ENCODE measurements at places on chromosomes 2 and 18.

DNA sequence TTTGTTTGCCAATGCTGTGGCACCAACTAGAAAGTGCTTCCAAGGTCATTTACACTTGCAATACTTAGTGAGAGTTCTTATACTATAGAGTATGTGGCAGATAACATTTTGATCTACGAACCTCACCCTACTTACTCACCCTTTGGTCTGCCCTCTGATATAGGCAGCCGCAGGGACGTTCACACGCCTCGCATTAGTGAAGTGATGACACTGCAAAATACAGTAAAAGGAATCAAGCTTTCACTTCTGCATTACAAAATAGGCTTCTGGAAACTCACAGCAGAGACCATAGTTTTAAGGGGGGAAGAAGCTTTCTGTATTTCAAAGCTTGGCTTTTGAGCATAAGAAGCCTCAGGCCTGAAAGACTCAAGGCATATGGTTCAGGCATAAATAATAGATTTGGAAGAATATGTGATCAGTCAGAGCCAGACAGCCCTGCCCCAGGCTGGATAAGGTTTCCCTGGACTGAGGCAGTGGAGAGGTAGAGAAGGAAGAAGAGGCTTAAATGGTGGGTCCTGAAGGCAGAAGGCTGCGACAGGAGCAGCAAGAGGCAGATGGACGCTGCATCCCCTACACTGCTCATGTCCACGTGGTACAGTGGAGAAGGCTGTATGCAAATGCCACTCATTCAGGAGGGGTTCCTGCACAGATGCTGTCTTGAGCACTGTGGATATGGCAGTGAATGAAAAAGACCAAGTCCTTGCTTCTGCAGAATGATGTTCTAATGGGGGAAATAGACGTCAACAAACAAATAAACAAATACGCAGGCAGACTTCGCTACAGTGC is 63.1 kb downstream of the FECH start:
- DNase-seq, result no peak

DNA sequence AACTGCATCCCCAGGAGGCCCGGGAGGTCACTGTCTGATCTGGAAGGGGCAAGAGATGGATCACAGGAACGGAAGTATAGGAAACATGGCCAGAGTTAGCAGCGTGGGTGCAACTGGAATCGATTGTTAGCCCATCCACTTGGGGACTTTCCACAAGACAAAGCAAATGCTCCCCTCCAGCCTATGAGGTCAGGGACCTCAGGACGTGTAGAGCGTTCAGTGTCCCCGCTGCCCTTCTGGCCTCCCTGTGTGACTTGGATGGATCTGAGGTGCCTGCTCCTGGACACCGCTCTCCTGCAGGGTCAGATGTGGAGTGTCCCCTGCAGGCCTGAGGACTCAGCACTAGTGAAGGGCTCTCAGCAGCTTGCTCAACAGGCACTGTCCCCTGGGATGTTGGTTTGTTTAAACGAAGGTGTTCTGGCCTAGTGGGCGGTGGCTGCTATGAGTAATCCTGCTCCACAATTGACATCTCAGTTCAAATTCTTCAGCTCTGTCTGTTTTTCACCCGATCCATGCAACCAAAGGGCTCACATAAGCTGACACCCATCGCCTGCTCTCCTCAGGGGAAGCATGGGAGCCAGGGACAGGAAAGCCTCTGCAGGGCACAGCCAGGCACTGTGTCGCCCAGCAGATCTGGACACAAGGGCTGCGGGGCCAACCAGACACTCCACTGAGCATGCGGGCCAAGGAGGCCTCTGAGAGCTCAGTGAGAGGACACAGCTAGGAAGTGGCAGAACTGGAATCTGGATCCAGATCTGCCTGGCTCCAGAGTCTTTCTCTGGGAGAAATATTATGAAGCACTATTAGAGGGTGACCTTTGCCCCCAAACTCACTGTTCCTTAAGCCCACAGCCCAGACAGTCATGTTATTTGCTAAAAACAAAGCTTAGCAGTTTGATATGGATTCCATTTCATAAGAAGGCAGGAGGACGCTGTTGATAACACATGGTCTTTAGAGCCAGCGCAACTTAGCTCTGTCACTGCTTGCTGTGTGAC is 78.5 kb downstream of the RHOB start:
- DNase-seq, result no peak

GRCh38 chr18:59041819-59042815 is 97.6 kb upstream of the SEC11C start:
- DNase-seq, result no peak

DNA sequence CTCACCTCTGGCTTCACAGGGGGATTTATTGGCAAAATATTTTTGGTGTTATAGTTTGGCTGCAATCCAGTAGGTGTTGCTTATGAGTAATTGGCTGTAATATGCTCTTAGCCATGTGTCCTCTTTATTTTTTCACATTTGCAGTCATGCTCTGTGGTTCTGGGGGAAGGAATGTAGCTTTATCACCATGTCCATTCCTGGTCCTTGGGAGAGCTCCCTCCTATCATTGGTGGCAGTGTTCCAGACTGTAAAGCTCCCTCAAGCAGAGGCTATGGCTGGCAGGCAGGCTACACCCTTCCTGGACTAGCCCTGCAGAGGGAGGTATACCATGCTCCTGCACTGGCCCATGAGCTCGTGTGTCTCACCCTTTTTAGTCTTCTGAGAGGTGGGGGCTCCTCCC is 120.0 kb upstream of the FSIP2 start:
- no peak for DNase-seq

DNA sequence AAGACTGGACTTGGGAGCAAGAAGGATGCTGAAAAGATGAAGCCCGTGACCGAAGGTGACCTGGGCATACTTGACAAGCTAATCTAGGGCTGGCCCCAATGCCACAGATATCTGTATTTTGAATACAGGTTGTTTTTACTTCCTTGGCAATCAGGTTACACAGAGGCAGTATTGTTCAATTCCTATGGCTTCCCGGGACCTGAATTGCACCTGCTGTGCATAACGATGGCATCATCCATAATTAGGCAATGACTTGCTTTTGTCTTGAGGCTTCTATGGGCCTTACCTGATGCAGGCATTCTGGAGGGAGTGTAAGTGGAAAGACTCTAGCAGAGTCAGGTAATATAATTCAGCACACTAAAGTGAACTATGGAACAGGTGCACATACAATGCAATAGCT is 60.6 kb upstream of the CUL3 start:
- no peak for DNase-seq

GRCh38 chr18:32530947-32531651 is 60.4 kb upstream of the GAREM1 start:
- no peak for DNase-seq

DNA sequence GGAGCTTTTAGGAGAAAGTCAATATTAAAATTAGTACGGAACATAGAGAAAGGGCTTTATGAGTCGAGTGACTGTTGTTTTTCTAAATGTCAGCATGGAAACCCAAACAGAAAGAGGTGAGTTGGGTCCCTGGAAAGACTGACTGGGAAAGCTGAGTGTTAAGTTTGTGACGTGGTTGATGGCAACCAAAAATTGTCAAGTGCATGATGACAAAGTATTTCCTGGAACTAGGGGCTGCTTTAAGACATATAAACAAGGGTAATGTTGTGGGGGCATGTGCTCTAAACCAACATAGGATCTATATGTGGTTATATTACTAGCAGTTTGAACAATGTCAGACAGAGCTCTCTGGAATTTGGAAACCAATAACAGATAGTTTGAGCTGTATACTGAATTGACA is 50.9 kb upstream of the GPD2 start:
- no peak for DNase-seq

GRCh38 chr2:148658807-148659722 is 14.5 kb downstream of the EPC2 start:
- no peak for DNase-seq

GRCh38 chr2:58508006-58508405 is 266.9 kb upstream of the FANCL start:
- no peak for DNase-seq

- no peak for DNase-seq
Measured at GRCh38 chr18:23341983-23342382, 111.1 kb upstream of the RIOK3 start.

GRCh38 chr18:7257426-7257740 is 26.5 kb downstream of the LRRC30 start:
- DNase-seq, result no peak

- DNase-seq, result no peak
Measured at GRCh38 chr2:141331127-141331526, 799.7 kb downstream of the LRP1B start.

GRCh38 chr2:136497709-136498108 is 267.6 kb upstream of the THSD7B start:
- no peak for DNase-seq

DNA sequence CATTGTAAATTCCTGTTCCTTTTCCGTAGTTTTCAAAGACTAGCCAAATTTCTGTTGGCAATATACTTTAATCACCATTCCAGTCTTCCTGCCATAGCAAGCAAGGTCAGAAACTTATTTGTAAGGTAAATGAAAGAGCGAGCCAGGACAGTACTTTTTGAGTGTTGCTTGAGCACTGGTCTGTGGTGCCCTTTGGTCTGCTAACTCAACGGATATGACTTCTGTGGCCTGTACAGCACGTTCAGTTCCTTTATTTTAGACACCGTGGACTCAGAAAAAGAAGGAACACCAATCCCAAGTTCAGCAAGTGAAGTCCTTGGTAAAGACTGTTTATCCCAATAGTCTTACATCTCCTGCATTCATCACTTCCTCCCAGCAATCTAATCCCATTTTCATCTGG is 166.3 kb downstream of the MYO1B start:
- no peak for DNase-seq

DNA sequence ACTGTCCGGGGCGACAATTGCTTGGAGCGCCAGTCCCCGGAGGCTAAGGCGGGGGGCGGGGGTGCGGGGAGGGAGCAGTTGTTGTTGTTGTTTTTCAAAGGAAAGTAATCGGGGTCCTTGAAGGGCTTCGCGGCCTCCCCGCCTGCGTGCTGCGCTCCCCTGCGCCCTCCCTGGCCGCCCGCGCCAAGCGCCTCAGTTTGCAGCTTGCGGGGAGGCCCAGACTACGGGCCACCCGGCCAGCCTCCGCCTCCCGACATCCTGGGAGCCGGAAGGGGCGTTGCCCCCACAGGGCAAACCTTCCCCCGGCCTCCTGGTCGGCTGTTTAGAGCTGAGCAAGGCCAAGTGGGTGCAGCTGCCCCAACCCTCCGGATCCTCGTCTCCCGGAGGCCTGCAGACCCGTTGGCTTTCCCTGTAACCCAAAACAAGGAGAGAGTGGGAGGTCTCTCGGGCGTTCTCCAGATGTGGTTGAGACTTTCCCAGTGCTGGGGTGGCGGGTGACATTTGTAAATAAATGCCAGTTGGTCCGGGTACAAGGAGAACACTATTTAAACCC is 3.7 kb upstream of the SIX3 start:
- DNase-seq, result peak; percentile 75

DNA sequence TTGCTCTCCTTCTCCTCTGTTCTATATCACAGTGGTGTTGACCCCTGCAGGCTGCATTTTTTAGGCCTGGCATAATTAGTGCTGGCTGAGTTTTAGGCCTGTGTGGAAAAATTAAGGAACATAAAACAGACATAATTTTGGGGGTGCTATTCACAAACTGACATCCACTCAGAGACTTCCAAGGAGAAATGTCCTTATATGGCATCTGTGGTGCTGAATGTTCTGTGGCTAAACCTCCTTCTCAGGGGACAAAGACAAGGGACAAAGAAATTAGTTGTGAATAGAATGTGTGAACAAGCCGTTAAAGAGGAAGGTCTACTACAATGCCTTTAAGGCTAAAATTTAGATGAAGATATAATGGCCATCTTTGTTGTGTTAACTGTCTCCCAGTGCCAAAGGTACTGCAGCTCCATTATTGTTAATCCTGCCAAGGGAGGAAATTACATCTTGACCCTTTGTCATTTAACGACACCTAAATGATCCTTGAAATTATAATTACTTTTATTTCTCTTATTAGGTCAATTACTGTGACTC is 870.0 kb upstream of the CHAC2 start:
- DNase-seq, result no peak

- no peak for DNase-seq
Measured at GRCh38 chr2:10306901-10307463, 4.3 kb downstream of the HPCAL1 start.

GRCh38 chr18:77220726-77221125 is 28.9 kb upstream of the GALR1 start:
- no peak for DNase-seq

DNA sequence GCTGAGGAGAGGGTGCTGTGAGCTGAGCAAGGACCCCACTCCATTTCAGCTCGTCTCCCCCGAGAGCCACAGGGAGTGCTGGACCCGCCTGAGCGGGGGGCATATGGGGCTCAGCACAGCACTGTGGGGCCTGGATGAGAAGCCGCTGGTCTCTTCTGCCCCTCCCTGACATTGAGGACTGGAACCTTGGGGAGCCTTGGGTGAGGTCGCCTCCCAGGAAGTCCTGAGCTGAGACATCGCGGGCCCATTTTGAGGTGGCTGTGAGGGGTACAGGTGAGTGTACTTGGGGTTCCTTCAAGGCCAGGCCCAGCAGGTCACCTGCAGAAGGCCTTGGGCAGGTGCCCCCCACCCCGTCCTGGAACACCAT is 3.1 kb upstream of the AQP12A start:
- peak; percentile 18 for DNase-seq

DNA sequence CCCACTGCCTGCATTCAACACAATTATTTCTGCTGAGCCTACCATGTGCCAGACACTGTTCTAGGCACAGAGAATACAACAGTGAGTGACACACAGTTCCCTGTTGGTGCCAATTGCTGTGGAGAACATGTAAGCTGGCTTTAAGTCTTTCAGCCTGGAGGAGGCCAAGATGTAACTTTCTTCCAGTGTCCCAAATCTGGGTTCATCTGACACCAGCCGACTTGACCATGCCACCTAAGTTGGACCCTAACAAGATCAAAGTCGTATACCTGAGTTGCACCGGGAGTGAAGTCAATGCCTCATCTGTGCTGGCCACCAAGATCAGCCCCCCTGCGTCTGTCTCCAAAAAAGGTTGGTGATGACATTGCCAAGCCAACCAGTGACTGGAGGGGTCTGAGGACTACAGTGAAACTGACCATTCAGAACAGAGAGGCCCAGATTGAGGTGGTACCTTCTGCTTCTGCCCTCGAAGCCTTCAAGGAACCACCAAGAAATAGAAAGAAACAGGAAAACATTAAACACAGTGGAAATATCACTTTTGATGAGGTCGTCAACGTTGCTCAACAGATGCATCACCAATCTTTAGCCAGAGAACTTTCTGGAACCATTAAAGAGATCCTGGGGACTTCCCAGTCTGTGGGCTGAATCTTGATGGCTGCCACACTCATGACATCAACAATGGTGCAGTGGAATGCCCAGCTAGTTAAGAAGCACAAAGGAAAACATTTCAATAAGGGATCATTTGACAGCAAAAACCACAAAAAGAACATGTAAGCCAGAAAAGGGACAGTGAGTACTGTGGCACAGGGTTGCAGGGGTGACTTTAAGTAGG is 6.3 kb downstream of the TRABD2A start:
- no peak for DNase-seq

GRCh38 chr2:216588861-216589710 is 44.1 kb upstream of the IGFBP2 start:
- DNase-seq, result no peak

GRCh38 chr2:215870986-215871385 is 142.4 kb downstream of the MREG start:
- DNase-seq, result no peak

- no peak for DNase-seq
Measured at GRCh38 chr2:55231546-55232083, 478 bp downstream of the CLHC1 start.
